ENCODE measurements at places on chromosomes 2 and 18.

DNA sequence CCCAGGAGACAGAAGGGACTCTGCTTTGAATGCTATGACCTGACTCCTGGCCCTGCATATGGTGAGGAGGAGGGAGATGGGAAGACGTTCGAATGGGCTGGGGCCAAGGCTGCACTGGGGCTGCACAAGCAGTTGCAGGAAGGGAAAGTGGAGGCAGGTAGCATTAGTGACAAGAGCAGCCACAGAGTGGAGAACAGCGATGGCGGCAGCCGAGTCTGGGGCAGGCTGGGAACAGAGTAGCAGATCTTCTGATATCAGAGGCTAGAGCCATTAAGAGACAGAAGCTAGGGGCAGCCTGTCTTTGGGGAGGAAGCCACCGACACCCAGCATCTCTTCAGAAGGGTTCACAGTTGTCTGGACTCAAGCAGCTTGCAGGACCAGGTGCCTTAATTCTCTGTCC lies 50.1 kb downstream of the ST3GAL5 start:
- DNase-seq = no peak

DNA sequence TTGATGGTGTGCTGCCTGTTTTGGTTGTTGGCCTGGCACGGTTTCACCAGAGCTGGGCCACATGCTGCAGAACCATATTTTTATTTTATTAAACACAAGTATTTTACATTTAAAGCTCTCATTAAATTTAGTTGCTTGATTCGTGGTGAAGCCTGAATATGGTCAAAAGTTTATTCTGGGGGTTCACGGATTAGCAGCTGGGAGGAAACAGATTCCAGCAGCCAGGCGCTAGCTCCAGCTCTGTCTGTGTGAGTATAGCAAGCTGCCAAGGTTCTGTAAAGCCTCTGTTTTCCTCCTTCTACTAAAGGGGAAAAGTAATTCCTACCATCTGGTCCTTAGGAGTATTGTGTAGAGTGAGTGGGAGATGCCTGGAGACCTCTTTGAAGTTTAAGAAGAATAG lies 22.5 kb downstream of the GATA6 start:
- DNase-seq = no peak

- no peak for DNase-seq
These were observed 140.9 kb downstream of the MCFD2 start for GRCh38 chr2:46774499-46775228.

GRCh38 chr2:65053199-65053598 lies 3.0 kb upstream of the CEP68 start:
- DNase-seq = no peak

GRCh38 chr2:164368896-164369295 lies 252.4 kb downstream of the GRB14 start:
- DNase-seq = no peak

DNA sequence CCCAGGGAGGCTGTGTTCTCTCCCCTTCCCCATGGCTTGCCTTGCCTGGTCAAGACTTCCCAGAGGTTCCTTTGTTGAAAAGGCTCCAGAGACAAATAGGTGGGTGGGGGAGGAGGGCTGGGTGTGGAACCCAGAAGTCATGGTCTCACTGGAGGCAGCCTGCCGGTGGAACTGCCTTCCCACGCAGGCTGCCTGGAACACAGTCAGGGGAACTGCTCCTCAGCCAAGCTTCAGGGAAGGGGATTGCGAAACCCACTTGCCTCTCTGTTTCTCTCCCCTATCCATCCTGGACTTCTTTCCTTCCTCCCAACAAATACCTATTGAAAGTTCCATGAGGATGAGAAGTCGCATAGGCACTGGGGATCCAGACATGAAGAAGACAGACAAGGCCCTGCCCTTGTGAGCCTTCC lies 31.6 kb downstream of the MARCO start:
- DNase-seq = no peak

- no peak for DNase-seq
These were observed 90.5 kb upstream of the GRB14 start for GRCh38 chr2:164711766-164712138.

DNA sequence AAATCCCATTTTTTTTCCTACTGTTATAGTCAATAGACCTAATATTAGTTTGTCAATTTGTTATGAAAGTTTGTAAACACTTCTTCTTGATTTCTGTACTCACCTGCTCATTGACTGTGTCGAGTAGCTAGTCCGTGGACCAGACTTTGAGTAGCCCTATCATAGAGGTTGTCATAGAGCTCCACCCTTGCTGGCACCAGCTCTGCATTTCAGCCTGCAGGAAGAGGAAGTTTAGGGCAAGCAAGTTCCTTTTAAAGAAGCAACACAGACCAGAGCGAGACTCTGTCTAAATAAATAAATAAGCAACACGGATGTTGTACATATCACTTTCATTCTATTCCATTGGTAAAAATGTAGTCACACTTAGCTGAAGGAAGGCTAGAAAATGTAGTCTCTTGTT lies 74.0 kb downstream of the MCFD2 start:
- DNase-seq = no peak

GRCh38 chr2:136049991-136050920 lies 64.8 kb upstream of the DARS1 start:
- DNase-seq = no peak

- DNase-seq = no peak
These were observed 839 bp upstream of the GPR148 start for GRCh38 chr2:130728007-130728454.

DNA sequence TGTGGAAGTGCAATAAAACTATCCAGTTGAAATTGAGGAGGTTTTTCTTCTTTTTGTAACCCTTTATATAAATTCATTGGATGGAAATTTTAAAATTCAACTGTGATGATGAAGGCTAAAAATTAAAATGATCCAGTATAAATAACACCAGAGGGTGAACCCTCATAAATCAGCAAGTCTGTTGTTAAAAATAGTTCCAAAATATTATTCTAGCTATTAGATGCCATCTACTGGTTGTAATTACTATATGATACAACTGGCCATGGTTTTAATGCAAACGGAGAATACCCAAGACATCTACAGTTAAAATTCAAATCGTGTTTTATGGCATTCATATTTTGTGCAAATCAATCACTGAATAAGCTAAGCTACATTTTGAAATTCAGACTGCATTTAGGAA lies 53.8 kb downstream of the TMEM200C start:
- DNase-seq = no peak

GRCh38 chr2:69026026-69026425 lies 13.0 kb downstream of the ANTXR1 start:
- DNase-seq = no peak

- no peak for DNase-seq
These were observed 43.3 kb downstream of the TMEM200C start for GRCh38 chr18:5851998-5852397.

- peak; percentile 17 for DNase-seq
These were observed 128.0 kb downstream of the EPHA4 start for GRCh38 chr2:221444106-221444505.

GRCh38 chr2:135962366-135963123 lies 22.9 kb downstream of the DARS1 start:
- DNase-seq = no peak

- no peak for DNase-seq
These were observed 3.8 kb downstream of the ANKRD12 start for GRCh38 chr18:9140381-9140780.

- no peak for DNase-seq
These were observed 4.6 kb downstream of the SPATS2L start for GRCh38 chr2:200311139-200311538.

- no peak for DNase-seq
These were observed 26.3 kb downstream of the B4GALT6 start for GRCh38 chr18:31657823-31658669.

- DNase-seq = no peak
These were observed 7.7 kb downstream of the MGAT5 start for GRCh38 chr2:134261398-134262131.

GRCh38 chr2:219155054-219155644 lies 5.5 kb downstream of the NHEJ1 start:
- DNase-seq = peak; percentile 63

DNA sequence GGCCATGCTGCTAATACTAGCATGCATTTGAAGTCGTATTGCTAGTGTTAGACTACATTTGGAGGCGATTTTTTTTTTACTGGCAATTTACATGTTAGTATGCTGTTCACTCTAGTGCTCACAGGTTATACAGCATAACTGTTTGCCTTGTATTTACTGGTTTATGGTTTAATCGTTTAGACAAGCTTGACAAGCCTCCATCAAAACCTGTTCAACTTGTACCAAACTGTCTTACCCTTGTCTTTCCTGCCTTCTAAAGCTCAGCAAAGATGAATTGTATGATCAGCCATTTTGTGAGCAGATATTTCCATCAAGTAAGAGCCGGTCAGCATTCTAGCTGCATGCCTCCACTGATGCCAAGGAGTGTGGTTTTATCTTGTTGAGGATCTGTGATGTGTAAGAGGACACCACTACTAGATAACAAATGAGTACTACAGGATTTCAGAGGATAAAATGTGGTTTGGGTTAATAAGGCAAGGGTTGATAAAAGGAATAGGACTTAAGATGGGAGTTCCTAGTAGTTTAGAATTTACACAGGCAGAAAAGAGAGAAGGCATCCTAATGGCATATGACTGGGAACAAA lies 68.4 kb upstream of the ITM2C start:
- no peak for DNase-seq

DNA sequence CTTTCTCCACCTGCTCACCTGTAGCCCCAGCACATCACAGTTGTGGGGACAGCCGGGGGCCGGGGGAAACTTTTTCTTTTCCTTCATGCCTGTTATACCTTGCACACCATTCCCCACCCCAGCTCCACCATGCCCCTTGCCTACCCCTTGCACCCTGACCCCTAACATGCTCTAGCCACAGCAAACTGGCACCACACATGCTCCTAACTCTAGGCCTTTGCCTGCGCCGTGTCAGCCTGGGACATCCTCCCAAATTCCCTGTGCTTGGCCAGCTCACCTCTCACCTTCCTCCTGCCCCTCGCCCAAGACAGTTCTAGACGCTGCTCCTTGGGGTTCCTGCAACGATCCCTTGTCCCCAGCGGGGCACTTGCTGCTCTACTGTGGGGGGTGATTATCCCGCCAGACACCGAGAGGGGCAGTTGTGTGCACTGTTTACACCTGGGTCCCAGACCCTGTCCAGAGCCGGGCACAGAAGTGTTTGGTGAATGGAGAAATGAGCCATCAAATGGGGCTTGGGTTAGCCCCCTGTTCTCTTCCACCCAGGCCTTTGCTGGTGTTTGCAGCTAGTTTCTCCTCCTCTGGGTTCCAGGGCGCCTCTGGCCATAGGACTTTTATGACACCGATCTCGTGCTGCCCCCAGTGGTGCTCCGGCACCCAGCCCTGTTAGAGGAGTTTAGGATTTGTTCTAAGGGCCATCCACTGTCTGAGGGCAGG lies 129.8 kb downstream of the CTIF start:
- DNase-seq = no peak

DNA sequence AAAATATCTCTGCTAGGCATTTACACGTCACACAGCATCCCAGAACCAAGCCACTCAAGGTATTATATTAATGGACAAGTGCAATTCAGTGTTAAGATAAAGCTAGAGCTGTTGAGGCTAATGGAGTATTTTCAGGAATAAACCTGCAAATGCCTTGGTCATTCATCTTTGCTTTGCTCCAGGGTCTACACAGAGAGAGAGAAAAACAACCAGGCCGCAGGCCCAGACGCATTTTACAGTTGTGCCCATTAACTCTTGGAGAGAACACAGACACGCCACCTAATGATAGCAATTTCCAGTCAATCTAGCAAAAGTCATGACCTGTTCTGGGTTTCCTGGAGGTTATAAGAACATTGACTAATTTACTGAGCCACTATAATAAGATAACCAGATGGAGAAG lies 829.3 kb downstream of the LRRTM4 start:
- no peak for DNase-seq

- DNase-seq = no peak
These were observed 110.2 kb upstream of the PIEZO2 start for GRCh38 chr18:11259469-11260150.
